ENCODE measurements at places on chromosomes 3 and 15. TPM values are rescaled to one million over a fixed set of nuclear protein-coding genes. Genes with fewer than 3 reads are reported as not detected.

The ZNF80 gene
- polyA plus RNA-seq, result not detected

The PSMA4 gene
- polyA plus RNA-seq, result 487 TPM

The ATP13A5 gene
- 0.07 TPM for polyA plus RNA-seq

DNA sequence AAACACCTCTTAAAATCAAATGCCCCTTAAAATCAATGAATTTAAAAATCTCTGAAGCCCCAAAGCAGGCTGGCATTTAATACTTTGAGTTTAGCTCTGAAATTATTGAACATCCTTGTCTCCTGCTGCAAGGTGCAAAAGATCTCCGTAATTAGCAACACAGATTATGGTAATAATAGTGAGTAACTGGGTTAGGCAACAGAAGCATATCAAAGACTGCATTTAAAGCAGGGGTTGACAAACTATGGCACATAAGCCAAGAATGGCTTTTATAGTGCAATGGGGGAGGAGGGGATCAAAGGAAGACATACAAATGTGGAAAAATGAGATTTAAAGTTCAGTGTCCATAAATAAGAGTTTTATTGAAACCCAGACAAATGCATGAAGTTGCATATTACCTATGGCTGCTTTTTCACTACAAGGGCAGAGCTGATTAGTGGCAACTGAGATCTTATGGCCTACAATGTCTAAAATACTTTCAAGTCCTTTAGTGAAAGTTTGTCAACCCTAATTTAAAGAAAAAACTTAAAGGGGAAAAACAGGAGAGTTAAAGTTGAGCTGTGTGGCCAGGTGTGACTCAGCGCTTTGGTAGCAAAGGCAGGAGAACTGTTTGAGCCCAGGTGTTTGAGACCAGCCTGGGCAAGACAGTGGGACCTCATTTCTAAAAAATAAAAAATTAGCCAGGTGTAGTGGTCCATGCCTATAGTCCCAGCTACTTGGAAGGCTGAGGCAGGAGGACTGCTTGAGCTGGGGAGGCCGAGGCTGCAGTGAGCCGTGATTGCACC, 157.6 kb downstream of the TBL1XR1 start:
- DNase-seq, result no peak

DNA sequence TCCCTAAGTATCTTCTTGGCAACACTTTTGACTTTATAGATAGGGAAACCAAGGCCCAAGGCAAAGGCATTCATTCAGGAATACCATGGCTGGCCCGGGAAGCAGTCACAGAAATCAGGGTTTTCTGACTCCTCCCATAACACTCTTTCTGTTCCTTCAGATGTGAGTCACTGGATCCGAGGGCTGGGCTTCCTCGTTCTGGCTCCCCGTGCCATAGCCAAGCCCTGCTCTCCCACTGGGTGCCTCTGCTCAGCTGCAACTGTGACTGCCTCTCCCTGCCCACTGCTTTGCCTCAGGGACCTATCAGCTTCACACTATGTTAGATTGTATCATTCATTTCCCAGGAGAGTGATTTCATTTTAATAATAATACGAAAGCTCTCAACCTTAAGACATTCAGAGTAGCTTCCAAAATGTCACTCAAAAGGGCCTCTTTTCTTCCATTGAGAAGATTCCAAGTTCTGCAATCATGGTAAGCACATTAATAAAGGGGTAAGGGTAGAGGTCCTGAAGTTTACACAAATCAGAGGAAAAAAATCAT, 50.2 kb downstream of the GABRB3 start:
- no peak for DNase-seq

The STAC gene
- 0.47 TPM for polyA plus RNA-seq

GRCh38 chr3:140188285-140188684, 253.3 kb downstream of the CLSTN2 start:
- DNase-seq, result no peak

DNA sequence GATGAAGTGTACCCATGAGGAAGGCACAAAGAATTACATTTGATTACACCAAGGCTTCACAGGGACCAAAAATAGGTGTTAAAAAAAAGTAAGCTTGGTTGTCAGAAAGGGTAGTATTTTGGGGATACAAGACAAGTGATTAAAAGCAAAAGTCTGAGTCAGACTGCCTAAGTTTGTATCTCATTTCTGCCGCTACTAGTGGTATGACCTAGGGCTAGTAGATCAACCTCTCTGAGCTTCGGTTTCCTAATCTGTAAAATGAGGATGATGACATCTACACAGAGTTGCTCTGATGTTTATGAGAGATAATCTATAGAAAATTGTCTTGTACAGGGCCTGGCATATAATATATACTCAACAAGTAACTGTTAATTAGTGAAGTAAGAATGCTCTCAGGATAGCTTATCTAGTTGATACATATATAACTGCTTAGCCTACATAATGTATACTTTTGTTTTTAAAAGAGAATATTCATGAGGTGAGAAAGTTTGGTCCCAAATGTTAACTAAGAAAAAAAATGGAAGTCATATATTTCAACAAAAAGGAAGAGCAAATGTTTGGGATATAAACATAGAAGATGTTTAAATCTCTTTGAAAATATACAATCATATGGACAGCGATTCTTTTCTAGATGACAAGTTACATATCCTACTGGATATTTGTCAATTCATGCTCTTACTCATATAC, 163.0 kb upstream of the SLC2A2 start:
- DNase-seq, result no peak

- DNase-seq, result no peak
Measured at GRCh38 chr3:114556657-114557213, 262.9 kb downstream of the TIGIT start.

- no peak for DNase-seq
Measured at GRCh38 chr15:27665002-27665401, 434.1 kb downstream of the OCA2 start.

DNA sequence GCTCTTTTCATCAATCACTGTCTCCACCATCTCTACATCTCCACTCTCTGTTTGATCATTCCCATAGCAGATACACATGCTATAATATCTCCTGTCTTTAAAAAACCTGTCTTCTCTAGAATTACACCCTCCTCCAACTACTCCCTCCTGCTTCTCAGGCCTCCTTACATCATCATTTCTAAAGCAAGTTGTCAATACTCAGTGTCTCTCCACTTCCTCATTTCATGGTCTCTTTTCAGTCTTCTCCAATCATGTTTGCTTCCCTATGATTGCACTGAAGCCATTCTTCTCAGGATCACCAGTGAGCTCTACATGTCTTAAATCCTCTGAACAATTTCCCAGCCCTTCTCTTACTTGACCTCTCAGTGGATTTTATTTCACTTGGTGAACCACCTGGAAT, 87.0 kb upstream of the ZNF280D start:
- DNase-seq, result no peak

DNA sequence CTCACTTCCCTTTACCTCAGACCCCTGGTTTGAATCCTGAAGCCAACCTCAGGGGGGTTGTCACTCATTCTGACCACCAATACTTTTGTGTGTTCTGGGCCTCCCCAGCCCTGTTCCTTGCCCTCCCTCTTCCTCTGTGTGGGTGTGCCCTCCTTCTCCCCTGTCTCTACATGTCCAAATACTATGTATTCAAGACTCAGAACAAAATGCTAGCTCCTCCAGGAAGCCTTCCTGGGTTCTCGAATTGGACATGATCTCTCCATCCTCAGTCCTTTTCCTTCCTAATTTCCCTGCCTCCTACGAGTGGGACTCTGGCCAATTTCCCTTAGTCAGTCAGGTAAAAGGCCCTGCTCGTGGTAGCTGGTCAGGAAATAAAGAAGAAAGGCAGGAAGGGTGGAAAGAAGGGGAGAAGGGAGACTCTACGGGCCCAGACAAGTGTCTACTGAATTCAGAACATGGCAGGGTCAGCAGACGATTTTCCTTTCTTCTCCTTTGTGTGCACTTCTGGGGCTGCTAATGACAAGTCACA, 79.7 kb downstream of the BDH1 start:
- DNase-seq, result no peak

The CDCP1 gene
- 0.21 TPM for polyA plus RNA-seq

DNA sequence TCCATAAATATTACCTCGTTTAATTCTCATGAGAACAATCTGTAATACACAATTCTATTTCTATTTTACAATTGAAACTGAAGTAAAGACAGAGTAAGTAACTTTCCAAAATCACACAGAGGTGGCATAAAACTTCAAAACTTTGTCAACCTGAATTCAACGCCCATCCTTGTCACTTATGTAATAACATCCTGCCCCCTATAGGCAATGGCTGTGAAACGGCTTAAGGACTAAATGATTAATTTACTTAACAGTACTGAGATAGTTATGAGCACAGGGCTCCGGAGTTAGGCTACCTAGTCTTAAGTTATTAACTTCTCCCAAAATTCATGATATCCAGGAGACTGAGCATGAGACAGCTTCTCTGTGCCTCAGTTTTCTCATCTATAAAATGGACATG, 293.1 kb upstream of the CHRM5 start:
- DNase-seq, result no peak

- no peak for DNase-seq
Measured at GRCh38 chr3:43160664-43161063, 54.8 kb upstream of the POMGNT2 start.

DNA sequence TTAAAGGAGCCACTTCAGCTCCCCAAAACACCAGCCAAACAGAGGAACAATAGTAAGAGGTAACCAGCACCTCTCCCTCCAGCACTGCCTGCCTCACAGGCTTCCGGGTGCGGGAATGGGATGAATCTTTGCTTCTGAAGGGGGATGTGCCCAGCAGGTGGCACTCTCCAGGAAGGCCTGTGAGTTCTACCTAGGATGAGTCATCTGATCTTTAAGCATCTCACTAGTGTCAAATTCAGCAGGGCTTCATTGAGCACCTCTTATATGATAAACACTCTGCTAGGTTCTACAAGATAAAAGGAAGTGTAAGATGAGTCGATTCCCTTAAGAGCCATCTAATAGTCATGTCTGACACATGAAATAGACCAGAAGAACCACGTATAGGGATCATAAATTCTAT, 237.4 kb upstream of the UMPS start:
- DNase-seq, result no peak

DNA sequence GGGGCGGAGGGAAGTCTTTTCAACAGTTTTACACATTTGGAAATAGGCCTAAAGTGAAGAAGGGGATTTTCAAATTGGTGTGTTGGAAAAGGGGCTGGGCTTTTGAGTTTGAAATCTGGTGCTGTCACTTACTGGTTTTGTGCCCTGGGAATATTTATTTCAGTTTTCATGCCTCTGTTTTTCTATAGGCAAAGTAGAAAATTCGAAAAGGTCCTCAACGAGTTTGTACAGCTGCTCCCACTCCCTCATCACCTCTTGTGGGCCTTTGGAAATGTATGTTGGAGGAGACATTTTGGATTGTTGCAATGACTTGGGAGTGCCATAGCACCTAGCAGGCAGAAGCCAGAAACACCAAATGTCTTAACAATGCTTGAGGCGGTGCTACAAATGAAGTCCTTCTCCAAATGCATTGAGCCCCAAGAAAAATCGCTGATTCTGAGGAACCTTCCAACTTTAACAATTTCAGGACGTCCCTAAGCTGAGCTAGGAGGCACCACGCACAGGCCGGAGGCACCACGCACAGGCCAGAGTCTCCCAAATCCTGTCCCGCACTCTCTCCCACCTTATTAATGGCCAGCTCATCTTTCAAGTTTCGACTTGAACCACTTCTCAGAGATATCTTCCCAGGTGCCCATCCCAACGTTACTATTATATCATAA, 639 bp upstream of the POLR2M start:
- DNase-seq, result no peak

GRCh38 chr3:172339892-172340291, 108.4 kb downstream of the GHSR start:
- DNase-seq, result no peak

DNA sequence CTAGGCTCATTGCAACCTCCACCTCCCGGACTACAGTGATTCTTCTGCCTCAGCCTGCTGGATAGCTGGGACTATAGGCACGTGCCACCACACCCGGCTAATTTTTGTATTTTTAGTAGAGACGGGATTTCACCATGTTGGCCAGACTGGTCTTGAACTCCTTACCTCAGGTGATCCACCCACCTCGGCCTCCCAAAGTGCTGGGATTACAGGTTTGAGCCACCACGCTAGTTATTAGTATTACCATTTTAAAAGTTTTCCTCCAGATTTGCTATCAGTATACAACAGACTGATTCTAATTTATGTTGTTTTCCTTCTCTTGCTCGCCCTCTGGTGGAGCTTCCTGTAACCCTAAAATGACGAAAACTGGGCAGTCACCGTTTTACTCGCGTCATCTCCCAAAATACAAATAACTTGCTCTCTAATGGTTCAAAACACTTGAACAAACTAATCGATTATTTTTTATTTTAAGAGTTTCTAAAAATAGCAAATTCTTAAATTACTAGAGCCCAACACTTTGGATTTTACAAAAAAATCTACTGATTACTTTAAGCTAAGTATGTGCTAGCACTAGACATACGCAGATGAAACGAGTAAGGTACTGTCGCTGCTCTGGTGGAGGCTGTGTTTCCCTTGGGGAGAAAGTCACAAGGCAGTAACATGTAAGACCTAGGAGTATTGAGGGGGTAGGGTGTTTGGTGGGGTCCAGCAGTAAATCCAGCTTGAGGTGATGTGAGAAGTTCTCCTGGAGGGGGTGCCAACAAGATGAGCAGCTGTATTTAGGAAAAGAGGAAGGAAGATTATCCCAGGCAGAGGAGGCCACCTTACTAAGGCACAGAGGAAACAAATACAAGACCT, 203.3 kb downstream of the MBNL1 start:
- peak; percentile 36 for DNase-seq

The CCR8 gene
- not detected for polyA plus RNA-seq

DNA sequence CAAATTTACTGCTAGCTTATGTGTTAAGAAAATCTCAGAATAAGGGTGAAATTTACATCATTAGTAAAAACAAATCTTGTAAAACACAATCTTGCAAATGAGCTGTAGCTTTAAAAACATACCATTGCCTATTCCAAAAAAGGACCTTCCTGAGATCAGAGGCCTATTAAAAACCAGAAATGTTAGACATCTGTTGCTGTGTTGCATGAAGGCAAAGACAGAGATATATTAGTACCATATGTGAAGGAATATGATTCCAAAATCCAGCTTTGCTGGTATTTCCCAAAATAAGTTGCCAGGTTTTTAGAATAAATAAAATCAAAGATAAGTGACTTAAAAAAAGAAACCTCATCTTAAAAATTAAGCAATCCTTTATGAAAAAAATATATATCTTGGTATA, 504.1 kb upstream of the CDIN1 start:
- DNase-seq, result no peak

GRCh38 chr15:61545763-61546162, 316.7 kb upstream of the RORA start:
- DNase-seq, result no peak

The MAP1A gene
- polyA plus RNA-seq, result 0.63 TPM

GRCh38 chr3:71564361-71564760, 19.2 kb downstream of the FOXP1 start:
- DNase-seq, result peak; percentile 39

The POLQ gene
- 0.01 TPM for polyA plus RNA-seq

DNA sequence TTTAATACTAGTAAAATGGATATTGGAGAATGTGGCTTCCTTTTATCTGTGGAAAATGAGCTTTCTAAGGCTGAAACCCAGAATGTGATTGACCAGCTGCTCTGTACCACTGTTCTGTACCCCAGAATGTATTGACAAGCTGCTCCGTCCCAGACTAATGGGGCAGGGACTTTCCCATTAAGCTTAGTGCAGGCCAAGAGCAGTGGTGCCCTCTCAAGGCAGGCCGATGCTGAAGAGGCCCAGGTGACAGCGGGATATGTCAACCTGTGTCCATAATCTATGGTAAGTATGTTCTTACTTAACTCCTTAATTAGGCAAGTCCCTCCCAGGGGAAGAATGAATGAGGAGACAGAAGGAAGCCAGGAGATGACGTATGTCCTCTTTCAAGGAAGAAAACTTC, 31.1 kb downstream of the SGO1 start:
- DNase-seq, result no peak

- DNase-seq, result peak; percentile 21
Measured at GRCh38 chr3:26652164-26652563, 29.6 kb downstream of the LRRC3B start.

- DNase-seq, result no peak
Measured at GRCh38 chr3:71628522-71628921, 45.0 kb upstream of the FOXP1 start.

Data from psoas muscle (tissue), 8 donors.